ENCODE measurements at places on chromosomes 1 and 21.

GRCh38 chr1:246420300-246420699, 86.8 kb downstream of the SMYD3 start:
- DNase-seq, result no peak

- DNase-seq, result no peak
Measured at GRCh38 chr1:181397845-181398244, 85.5 kb upstream of the CACNA1E start.

- DNase-seq, result no peak
Measured at GRCh38 chr1:234149217-234149616, 224.0 kb upstream of the COA6 start.

DNA sequence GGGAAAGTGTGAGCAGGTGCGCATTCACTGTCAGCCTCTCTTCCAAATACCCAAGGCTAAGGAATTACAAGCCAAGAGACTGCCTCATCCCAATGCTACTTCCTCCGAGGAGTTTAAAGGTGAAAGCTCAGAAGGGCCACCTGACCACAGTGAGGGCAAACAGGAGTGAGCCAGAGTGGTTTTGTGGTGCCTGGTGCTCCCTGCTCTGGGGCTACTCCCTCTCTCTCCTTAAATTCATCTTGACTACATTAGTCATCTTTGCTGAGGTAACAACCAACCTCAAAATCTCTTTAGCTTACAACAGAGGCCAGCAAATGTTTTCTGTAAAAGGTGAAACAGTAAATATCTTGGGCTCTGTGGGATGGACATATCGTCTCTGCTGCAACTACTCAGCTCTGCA, 14.2 kb upstream of the ZBTB8A start:
- no peak for DNase-seq

Measured in GOT3 (cell line).